Fibroblast of mammary gland (primary cell): ENCODE measurements at places on chromosomes 16 and 17.

DNA sequence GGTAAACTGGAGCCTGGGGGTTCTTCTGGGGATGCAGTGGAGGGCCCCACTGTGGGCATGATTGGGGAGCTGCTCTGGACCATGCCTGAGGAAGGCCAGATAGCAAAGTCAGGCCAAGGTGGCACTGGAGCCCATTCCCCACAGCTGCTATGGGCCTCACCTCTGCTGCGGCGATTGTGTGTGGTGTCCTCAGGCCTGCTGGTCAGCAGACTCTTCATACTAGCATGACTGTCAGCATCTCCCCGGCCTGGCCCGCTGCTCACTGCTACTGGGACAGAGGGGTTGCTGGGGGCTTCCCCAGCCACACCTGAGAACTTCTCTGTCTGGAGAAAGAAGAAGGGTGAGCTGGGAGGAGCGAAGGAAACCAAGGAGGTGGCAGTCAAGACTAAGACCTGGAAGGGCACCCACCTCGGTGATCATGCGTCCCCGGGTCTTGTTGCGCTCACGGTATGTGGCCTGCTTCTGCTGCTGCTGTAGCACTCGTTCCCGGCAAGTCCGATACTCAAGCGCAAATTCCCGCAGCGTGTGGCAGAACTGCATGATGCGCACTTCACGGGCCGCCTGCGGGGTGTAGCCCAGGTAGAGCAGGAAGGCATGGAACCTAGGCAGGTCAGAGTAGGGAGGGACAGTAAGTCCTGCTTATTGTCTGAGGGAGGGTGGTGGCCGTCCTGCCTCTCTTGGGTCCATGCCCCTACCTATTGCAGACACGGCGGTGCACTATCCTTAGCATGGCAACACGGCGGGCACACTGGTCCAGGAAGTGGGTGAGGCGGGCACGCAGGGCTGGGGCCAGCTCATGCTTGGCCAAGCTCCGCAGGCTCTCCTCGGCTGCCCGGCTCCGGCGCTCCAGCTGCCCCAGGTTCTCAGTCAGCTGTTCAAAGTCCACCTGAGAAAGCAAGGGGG, 3.2 kb downstream of the TMEM208 start:
- DNase-seq = no peak

DNA sequence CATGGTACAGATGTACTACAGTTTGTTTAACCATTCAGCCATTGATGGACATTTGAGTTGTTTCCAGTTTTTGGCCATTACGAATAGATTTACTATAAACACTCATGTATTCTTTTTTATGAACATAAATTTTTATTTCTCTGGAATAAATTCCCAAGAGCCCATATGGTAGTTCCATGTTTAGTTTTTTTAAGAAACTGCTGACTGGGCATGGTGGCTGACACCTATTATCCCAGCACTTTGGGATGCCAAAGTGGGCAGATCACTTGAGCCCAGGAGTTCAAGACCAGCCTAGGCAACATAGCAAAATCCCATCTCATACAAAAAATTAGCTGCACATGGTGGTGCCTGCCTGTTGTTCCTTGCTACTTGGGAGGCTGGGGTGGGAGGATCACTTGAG, 30.3 kb downstream of the PRAC1 start:
- no peak for DNase-seq

DNA sequence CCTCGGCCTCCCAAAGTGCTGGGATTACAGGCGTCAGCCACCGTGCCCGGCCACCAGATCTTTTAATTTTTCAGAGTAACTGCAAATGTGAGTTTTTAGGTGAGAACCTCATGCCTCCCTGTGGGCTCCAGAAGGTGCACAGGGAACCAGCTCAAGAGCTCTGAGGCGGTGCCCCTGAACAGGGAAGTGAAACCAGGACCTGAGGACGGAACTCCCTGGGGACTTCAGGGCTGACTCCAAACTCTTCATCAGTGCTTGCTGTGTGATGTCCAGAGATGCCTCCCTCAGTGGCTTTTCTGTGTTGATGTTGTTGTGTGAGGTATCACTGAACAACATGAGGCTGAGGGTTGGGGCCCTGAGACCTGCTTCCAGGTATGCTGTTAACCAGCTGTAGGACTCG, 23.8 kb downstream of the SLC12A3 start:
- no peak for DNase-seq

GRCh38 chr17:78558181-78558850, 18.9 kb downstream of the DNAH17 start:
- DNase-seq = peak; percentile 47

GRCh38 chr16:49562228-49562627, 188.6 kb downstream of the C16orf78 start:
- DNase-seq = no peak

DNA sequence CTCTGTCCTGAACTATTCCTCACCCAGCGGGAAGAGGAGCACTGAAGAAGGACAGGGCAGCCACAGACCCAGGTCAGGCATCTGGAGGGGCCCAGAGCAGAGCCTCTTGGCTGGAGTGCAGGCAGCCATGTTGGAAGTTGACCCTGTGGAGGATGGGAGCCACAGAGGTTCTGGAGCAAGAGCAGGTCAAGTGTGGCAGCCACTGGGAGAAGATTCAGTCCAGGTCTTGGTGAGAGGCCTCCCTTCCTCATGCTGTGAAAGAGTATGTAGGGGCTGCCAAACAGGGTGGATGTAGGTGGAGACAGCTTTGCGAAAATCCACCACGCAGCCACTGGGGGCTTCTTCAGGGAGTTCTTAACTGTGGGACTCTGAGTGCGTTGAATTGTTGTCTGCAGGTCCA, 590 bp upstream of the CD79B start:
- DNase-seq = no peak

DNA sequence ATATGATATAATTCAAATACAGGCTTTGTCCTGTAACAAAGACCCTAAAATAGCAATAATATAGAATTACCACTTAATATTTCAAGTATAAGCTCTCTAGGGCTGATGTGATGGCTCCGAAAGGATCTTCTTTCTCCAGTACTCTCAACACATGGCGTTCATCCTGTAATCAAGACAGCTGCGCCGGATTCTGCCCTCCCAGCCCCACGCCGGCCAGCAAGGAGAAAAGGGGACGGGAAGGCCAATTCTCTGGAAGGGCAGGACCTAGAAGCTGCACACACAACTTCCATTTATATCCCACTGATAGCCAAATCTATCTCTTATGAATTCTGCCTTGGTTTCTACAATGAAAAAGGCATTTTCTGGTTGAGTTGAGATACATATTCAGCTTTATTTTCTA, 32.0 kb downstream of the CCDC182 start:
- no peak for DNase-seq

- DNase-seq = peak; percentile 98
Measured at GRCh38 chr16:75304521-75305363, 53.3 kb upstream of the BCAR1 start.

DNA sequence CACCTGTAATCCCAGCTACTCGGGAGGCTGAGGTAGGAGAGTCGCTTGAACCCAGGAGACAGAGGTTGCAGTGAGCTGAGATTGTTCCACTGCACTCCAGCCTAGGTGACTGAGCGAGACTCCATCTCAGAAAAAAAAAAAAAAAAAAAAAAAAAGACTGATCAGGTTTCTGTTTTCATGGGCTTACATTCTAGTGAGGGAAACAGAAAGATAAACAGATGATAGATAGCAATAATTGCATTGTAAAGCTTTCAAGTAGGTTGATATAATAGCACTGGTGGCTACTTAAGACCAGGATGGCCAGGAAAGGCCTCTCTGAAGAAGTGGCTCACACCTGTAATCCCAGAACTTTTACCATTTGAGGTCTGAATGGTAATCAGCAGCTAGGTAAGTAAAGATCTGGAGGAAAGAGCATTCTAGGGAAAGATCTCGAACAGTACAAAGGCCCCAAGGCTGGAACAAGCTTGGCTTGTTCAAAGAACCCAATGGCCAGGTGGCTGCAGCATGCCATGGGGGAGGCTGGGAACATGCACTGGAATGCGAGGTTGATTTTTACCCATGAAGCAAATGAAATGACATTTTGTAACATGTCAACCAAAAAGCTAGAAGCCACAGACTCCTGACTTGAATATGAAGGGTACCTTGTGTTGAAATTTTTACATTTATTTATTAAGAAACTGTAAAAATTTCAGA, 108.3 kb upstream of the DHX40 start:
- no peak for DNase-seq

DNA sequence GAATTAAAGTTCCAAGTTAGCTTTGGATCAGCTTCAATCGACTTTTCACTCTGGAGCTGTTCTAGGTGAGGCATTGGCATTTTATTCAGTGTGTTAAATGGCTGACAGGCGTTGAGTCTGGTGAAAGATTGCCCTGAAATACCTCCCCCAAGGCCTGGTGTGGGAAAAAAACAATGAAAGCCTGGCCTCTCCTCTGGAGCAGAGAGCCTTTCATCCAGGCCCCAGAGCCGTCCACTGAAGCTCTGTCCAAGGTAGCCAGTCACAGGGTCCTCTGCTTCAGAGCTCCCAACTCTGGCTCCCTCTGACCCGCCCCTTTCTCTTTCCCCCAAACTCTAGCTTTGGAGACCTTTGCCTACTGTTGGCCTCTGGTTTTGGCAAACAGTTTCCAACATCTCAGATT, 123.6 kb upstream of the CRHR1 start:
- no peak for DNase-seq

GRCh38 chr16:4393240-4393600, 21.6 kb downstream of the VASN start:
- DNase-seq = peak; percentile 82

DNA sequence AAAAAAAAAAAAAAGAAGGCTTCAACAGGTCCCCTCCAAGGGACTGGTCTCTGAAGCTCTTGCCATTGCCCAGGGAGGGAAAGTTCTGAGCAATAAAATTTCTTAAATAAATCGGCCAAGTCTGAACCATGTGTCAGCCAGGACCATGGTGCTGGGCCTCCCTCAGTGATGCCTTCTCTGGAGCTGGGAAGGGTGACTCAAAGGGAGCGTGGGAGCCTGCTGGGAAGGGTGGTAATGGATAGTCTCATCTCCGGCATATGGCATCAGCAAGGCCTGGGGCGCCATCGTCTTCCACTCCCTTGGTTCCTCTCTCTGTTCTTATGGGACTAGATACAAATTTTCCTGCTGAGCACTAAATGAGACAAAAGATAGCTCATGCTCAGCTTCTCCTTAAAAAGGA, 2.3 kb downstream of the VKORC1 start:
- DNase-seq = peak; percentile 88

DNA sequence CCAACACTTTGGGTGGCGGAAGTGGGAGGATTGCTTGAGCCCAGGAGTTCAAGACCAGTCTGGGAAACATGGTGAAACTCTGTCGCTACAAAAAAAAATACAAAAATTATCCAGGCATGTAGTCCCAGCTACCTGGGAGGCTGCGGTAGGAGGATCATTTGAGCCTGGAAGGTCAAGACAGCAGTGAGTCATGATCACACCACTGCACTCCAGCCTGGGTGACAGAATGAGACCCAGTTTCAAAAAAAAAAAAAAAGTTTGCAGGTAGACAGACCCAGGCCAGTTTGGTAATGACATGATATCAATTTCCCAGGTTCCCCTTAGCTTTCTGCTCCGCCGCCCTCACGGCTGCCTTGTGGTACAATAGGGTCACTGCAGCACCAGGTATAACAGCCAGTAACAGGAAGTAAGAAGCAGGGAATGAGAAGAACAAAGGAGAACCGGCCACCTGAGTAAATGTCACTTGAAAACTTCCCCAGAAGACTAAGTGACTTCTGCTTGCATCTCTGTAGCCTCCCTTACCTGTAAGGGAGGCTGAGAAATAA, 201.2 kb upstream of the HSBP1 start:
- DNase-seq = no peak

DNA sequence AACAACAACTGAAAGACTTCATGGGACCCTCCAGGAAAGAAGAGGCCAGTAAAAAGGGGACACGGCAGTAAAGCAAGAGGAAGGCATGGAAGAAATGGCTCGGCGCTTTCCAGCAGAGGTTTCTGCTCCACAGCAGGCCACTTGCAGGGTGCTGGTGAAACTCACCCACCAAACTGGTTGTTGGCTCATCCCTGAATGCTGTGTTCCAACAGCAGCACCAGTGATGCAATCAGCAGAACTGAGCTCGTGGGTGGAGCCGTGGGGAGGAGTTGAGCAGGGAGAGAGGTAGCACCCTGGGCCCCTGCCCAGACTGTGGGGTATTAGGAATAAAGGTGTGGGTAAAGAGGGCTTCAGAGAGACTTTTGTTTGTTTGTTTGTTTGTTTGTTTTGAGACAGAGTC, 62.8 kb upstream of the ADCY9 start:
- DNase-seq = peak; percentile 62

DNA sequence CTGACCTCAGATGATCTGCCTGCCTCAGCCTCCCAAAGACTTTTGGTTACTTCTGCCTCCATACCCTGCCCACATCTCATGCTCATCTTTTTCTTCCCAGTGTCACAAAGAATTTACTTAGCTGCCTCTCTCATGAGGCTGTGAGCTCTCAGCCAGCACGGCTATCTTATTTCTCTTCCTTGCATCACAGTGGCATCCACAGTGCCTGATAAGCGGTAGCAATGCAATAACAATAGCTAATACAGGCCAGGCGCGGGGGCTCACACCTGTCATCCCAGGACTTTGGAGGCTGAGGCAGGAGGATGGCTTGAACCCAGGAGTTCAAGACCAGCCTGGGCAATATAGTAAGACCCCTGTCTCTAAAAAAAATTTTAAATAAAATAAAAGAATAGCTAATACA, 15.5 kb upstream of the MARVELD3 start:
- DNase-seq = no peak

GRCh38 chr17:74274709-74275340, 791 bp downstream of the DNAI2 start:
- DNase-seq = no peak

DNA sequence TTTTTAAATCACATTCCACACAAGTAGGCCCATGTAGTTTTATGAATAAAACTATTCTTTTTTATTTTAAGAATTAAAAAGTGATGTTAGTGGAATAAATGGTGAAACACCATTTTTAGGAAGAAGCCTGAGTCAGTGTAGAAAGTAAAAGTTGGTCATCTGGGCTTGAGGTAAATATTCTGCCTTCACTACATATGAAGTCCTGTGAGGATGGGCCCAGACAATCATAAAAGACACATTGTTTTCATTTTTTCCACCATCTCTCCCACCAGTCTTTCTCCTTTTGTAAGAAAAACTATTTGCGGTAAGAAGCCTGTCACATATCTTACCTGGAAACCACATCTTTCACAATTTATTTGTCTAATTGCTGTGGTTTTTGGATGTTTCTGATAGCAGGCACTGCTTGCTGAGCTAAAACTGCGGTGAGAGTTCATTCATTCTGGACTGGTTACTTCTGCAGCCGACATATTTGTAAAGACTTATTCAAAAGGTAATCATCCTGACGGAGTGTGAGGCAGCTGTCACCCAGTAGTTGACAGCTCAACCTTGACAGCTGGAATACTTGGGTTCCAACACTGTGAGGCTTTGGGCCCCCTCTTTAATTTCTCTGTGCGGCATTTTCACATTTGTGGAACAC, 10.6 kb upstream of the RFFL start:
- no peak for DNase-seq

DNA sequence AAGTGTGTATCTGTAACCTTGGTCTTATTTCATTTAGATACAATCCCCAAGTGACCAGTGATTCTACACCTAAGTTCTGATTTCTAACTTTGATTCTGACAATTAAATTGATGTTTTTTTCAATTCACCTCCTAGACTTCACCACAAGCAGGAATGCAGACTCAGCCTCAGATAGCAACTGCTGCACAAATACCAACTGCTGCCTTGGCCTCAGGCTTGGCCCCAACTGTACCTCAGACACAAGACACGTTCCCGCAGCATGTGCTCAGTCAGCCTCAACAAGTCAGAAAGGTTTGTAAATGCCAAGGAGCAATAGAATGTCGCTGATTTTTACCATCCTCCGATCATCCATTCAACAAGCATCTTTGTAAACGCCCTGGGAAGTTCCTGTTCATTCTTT, 177.7 kb downstream of the MRTFB start:
- no peak for DNase-seq

- no peak for DNase-seq
Measured at GRCh38 chr17:19260958-19261357, 23.8 kb downstream of the EPN2 start.

- peak; percentile 55 for DNase-seq
Measured at GRCh38 chr17:70552230-70552981, 383.1 kb downstream of the KCNJ2 start.
